ENCODE measurements at places on chromosomes 11 and 22.
A peak's percentile ranks its signal among the peaks of the same experiment; 100 is the strongest.

DNA sequence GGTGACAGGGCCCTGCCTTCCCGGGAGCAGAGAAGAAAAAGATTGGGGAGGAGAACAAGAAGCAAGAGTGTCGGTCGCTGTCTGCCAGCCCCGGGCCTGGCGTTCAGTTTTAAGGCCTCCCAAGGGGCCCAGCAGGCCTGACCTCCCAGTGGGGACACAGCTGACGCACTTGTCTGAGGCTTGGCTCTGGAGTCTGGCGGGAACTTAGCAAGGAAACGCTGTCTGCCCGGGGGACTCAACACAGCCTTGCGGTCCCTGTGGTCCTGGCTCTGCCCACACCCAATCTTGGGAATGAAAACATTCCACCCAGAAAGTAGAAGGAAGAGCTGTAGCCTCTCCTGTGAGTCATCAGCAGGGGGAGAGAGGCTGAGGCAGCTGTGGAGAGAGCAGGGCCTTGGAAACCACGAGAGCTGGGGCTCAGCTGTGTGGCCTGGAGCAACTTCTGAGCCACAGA, 54.4 kb downstream of the TRAF6 start:
- DNase-seq: peak; percentile 23

DNA sequence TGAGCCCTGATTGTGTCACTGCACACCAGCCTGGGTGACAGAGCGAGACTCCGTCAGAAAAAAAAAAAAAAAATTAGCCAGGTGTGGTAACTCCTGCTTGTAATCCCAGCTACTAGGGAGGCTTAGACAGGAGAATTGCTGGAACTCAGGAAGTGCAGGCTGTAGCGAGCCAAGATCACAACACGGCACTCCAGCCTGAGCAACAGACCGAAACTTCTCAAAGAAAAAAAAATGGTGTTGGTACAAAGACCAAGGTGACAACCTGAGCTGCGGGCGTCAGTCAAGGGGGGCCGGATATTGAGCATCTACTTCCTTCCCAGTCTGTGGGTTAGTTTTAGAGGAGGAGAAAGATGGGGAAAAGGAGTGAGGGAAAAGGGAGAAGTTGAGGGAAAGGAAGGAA, 48.5 kb upstream of the HSPA8 start:
- no peak for DNase-seq

GRCh38 chr11:26946257-26946716, 47.6 kb upstream of the FIBIN start:
- DNase-seq: no peak

DNA sequence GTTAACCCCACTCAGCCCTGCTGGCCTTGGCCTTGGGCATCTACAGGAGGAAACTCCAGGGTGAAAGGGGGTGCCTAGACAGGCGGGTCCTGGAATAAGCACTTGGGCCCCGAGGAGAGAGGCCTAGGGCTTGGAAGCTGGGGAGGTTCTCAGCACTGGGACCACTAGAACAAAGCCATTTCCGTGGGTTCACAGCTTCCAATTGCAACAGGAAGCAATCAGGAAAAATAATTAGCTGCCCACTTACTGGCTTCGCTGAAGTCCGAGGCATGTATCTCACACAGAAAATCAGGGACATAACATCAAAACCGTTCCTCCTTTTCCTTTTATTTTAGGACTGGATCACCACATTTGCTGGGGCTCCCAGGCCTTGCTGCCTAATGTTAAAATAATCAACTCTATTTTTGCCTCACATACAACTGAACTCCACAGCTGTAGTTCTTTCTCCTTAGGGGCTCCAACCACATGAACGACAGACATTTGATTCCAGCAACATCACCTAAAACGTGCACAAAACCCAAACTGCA, 161.1 kb upstream of the GRK3 start:
- DNase-seq: no peak

- no peak for DNase-seq
These were observed 21.4 kb downstream of the PATL1 start for GRCh38 chr11:59647245-59647980.

GRCh38 chr22:45959719-45960476, 17.1 kb downstream of the WNT7B start:
- no peak for DNase-seq

DNA sequence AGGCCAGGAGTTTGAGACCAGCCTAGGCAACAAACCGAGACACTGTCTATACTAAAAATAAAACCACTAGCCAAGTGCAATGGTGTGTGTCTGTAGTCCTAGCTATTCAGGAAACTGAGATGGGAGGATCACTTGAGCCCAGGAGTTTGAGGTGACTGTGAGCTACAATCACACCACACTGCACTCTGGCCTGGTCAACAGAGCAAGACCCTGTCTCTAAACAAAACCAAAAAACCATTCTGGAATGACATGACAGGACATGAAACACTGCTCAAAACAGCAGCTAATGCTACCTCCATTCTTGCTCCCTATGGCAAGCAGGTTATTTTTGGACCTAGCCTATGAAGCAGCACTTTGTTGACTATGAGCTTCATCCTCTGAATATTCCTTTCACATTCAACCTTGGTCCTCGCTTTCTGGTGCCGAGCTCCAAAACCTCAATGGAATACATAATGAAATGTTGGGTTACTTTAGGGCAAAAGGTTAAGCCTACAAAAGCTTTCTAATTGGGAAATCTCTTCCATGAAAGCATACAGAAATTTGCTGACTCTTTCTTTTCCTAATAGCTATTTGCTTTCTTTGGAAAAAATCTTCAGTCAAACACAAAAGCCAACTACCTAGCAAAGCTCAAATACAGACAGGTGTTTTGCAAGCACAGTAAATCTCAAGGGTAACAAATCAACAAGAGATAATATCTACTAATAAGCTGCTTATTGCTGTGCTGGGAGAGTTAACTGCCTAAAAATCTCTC, 21.1 kb downstream of the SIK3 start:
- DNase-seq: no peak

DNA sequence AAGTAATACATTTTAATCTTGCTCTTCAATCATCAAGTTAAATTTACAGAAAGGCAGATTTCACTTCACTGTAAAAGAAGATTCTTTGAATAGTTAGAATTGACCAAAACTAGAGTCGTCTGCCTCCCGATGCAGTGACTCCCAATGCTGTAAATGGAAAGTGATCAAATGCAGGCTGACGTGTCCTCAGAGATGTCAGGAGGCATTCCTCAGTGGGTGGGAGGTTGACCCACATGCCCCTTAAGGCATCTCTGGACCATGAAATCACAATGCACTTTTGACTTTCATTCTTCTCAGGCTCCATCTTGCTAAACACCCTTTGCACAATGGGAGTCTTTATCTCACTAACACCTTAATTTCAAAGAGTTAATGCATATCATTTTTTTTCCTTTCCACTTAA, 19.0 kb upstream of the CECR2 start:
- no peak for DNase-seq

DNA sequence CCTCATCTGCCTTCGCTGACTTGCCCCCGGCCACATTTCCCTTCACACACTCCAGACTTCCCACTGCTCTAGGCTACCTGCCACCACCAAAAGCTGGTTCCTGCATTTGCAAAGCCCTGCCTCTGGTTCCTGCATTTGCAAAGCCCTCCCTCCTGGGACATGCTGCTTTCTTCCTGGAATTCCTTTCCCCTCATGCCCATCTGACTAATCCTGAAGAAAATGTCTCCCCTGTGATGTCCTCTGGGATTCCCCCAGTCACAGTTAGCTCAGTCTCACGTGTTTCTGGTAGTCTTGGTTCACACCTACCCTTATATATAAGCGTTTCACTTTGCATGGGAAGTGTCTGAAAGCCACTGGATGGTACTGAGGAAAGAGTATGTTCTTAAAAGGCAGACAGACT, 206.9 kb downstream of the DBX1 start:
- no peak for DNase-seq

DNA sequence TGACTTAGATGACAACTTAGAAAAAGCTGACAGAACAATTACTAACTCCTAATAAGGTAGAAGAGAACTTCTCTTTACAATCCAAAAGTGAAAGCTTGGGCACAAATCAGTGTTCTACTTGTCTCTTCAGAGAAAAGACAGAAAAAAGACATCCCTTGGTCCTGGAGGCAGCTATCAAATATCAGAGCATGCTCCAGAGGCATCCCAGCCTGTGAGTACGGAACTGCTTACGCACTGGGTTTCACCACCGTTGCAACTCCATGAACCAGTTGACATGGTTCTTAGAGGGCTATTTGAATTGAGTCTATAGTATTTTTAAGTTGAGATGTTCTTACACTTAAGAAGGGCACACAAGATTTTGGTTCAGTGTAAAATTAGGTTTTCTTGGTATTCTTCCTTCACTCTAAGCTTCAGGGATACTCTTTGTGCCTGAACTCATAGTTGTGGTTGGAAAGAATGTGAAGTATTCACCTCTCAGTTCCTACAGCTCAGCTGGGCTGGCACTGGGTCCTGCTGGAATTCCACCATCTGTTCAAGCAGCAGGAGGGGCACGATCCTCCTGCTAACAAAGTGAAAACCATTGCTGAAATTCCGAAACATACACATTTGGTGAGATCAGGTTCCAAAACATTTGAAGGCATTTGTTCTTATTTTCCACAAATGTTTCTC, 6.3 kb downstream of the AKIP1 start:
- DNase-seq: no peak

- DNase-seq: no peak
These were observed 5.6 kb upstream of the KCTD17 start for GRCh38 chr22:37045958-37046357.

DNA sequence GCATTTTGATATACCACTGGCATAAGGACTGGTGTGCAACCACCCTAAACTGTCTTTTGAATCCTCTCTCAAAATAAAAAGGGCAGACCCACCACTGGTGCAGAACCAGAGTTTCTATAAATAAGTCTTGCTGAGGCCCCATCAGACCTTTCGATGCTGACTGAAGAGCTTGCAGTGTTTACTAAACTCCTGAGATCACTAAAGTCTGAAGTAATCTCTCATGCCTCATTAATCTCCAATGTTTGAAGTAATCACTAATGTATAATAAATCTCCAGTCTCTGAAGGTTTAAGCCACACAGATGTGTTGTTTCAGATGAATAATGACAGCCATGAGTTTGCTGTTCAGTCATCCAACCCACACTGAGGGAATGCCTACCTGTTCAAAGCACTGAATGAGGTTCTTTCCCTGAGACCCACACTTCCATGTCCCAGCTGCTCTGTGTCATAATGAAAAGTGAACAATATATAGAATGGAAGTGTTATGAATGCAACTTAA, 50.6 kb upstream of the DEUP1 start:
- no peak for DNase-seq

- DNase-seq: no peak
These were observed 57.5 kb downstream of the ABTB2 start for GRCh38 chr11:34300026-34300925.

DNA sequence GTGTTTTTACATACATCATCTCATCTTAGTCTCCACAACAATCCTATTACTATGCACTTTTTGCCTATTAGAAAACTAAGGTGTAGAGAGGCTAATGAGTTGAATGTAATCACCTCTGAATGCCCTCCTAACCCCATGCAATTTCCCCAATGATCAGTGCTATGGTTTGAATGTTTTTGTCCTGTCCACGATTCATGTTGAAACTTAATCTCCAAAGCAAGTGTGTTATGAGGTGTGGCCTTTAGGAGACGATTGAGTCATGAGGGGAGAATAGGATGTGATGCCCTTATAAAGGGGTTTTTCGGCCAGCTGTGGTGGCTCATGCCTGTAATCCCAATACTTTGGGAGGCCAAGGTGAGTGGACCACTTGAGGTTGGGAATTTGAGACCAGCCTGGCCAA, 2.0 kb upstream of the CCDC73 start:
- no peak for DNase-seq

- DNase-seq: peak; percentile 72
These were observed 10.4 kb upstream of the AHNAK start for GRCh38 chr11:62556875-62557631.

DNA sequence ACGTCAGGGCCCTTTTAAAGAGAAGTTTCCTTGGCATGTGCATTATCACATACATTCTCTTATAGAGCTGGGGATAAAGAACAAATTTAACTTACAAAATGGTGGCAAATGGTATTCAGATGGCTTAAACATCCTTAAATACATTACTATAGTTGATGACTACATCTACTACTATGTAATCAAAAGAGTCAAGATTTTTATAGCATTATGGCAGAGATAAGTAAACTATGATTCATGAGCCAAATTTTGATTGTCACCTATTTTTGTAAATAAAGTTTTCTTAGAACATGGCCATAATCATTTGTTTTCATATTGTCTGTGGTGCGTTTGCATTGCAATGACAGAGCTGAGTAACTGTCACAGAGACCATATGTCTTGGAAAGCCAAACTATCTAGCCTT, 1188.6 kb upstream of the TENM4 start:
- DNase-seq: no peak

GRCh38 chr11:15048616-15049015, 24.8 kb upstream of the CALCB start:
- DNase-seq: no peak

- DNase-seq: no peak
These were observed 1.6 kb downstream of the DIXDC1 start for GRCh38 chr11:111938687-111939160.

DNA sequence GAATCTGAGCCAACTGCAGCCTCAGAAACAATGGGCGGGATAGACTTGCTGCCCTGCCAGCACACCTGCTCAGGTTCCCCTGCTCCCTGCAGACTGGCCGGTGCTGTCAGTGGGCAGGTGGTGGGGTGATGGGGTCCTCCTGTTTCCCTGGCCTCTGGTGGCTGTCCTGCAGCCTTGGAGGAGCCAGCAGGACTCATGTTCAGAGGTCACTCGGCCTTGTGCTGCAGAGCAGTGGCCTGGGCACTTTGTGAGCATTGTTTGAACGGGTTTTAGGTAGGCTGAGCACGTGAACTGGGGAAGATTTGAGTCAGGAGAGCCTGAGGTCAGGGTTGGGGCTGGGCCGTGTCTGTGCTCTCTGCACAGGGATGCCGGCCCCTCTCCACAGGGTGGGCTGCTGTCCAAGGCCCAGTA, 17.6 kb downstream of the PPIL2 start:
- no peak for DNase-seq

- DNase-seq: no peak
These were observed 3.4 kb downstream of the MRGPRF start for GRCh38 chr11:69009441-69010211.

- DNase-seq: no peak
These were observed 42.9 kb upstream of the PRR5 start for GRCh38 chr22:44659140-44659539.

GRCh38 chr11:70906101-70906500, 346.3 kb downstream of the SHANK2 start:
- DNase-seq: no peak

- no peak for DNase-seq
These were observed 325.6 kb downstream of the BLID start for GRCh38 chr11:121790430-121790829.

- no peak for DNase-seq
These were observed 27.1 kb downstream of the NECTIN1 start for GRCh38 chr11:119701591-119702549.

DNA sequence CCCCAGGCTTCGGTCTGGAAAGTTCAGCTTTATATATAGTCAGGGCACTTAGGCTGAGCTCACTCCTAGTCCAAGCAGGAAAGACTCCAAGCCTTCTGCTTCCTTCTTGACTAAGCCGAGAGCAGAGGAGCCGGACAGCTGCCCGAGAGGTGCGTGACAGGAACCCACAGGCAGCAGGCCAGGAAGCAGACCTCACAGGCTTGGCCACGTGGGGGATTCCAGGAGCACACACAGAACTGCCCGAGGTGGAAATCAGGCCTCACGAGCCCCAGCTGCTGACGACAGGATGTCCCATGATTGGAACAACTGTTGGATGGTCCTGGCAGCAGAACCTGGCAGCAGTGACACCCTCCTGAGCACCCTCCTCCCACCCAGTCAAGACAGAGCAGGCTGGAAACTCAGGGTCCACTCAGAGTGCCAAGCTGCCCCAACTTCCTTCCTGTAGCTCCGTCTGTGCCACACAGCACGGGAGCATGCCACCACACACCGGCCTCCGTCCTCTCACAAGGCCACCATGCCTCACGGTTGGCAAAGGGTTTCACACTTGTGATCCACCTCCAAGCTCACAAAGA, 5.4 kb downstream of the PLA2G6 start:
- no peak for DNase-seq
